ENCODE measurements at places on chromosomes 6 and 20.

DNA sequence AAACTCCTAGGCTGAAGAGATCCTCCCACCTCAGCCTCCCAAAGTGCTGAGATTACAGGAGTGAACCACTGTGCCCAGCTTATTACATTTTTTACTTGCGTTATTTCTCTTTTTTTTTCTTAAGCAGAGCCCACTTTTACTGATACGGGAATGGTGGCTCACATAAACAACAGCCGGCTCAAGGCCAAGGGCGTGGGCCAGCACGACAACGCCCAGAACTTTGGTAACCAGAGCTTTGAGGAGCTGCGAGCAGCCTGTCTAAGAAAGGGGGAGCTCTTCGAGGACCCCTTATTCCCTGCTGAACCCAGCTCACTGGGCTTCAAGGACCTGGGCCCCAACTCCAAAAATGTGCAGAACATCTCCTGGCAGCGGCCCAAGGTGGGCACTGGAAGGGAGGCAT is 10.5 kb downstream of the CAPN11 start:
- no peak for DNase-seq

DNA sequence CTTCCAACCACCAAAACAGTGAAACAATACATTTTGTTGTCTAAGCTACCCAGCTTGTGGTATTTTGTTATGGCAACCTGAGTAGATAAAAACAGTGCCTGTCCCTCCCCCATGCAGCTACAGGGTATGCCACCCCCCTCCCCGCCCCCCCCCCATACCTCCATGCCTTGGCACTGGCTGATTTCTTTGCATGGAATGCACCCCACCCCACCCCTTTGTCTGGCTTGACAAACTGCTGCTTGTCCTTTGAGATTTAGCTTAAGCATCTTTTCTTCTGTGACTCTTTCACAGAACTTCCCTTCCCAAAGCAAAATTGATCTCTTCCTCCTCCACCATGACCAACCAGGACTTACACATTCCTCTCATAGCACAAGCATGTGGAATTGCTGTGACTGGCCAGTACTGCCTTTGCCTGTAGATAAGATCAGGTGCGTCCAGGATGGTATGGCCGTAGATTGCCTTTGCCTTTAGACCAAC is 64.6 kb upstream of the ADGRF1 start:
- DNase-seq = no peak

DNA sequence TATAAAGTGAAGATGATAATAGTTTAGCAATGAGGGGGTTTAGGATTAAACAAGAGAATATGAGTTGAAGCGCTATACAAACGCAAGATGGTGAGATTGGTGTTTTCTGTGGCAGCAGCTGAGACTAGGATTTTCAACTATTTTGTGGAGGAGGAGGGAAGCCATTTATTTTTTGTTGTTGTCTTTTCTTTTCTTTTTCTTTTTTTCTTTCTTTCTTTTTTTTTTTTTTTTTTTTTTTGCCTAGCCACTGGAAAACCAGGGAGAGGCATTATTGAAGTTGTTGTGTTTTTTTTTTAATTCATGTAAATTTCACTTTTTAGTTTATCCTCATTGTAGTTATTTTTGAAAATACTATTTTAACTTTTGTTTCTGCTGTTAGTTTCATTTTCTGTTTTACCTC is 15.9 kb downstream of the PARD6B start:
- no peak for DNase-seq

- DNase-seq = peak; percentile 88
Measured at GRCh38 chr6:28212510-28213212, 12.4 kb upstream of the ZSCAN9 start.

DNA sequence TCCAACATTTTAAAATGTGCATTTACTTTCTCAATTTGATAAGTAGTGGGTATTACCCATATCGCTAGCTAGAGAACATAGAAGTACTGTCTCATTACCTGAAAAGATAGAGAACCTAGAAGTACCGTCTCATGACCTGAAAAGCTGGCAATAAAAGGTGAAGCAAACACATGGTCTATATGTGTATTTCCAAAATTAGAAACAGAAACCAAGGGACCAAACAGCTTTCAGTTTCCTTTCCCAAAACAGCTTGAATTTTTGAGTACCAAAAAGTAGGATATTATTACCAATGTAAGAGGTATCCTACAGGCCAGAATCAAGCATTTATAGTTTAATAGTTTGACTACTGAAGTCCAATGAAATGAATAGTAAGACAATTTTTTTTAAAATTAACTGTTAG is 77.2 kb downstream of the KIF13A start:
- DNase-seq = no peak

DNA sequence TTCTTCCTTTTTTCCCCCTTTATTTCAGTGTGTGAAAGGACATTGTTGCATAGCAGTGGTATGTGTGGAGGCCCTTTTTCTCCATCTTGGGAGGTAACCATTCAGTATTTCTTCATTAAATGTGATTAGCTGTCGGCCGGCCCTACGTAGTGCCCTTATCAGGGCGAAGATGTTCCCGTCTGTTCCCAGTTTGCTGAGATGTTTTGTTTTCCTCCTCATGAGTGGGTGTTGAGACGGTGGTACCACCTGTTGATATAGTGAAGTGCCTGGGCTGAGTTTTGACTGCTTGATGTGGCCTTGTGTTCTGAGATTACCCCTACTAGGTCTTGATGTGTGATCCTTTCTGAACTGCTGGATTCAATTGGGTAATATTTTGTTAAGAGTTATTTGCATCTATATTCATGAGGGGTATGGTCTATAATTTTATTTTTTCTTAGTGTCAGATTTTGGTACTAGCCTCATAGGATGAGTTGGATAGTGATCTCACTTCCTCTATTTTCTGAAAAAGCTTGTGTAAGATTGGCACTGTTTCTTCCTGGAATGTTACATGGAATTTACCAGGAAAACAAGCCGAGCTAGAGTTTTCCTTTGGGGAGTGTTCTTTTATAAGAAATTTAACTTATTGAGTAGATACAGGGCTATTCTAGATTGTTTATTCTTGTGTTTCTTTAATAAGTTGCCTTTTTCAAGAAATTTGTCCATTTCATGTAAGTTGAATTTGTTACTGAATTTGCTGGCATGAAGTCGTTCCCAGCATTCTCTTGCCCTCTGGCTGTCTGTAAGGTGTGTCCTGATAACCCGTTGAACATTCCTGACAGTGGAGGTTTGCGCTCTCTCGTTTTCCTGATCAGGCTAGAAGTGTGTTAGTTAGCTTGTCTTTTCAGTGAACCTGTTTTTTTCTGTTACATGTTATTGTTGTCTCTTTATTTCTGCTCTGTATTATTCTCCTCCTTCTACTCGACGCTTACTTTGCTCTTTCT is 4.3 kb downstream of the MTG2 start:
- DNase-seq = no peak

GRCh38 chr20:24580006-24580405 is 110.6 kb downstream of the SYNDIG1 start:
- no peak for DNase-seq

- no peak for DNase-seq
Measured at GRCh38 chr6:14259594-14260152, 142.1 kb downstream of the CD83 start.
